ENCODE measurements at places on chromosomes 11 and 22.

DNA sequence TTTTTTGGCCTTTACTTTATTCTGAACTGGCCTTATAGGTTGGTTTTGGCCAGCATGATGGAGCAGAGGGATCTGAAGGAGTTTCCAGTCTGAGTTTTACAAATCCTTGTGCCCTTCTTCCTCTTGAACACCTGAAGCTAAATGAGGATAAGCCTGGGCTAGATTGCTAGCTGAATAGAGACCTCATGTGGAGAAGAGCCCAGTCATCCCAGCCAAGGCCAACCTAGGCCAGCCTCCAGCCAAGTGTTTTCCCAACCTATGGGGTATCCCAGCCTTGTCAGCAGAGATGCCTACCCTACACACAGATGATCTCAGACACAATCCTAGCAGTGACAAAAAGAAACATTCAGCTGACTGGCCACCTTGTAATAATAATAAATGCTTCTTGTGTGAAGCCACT, 966 bp upstream of the CASP12 start:
- no peak for DNase-seq

DNA sequence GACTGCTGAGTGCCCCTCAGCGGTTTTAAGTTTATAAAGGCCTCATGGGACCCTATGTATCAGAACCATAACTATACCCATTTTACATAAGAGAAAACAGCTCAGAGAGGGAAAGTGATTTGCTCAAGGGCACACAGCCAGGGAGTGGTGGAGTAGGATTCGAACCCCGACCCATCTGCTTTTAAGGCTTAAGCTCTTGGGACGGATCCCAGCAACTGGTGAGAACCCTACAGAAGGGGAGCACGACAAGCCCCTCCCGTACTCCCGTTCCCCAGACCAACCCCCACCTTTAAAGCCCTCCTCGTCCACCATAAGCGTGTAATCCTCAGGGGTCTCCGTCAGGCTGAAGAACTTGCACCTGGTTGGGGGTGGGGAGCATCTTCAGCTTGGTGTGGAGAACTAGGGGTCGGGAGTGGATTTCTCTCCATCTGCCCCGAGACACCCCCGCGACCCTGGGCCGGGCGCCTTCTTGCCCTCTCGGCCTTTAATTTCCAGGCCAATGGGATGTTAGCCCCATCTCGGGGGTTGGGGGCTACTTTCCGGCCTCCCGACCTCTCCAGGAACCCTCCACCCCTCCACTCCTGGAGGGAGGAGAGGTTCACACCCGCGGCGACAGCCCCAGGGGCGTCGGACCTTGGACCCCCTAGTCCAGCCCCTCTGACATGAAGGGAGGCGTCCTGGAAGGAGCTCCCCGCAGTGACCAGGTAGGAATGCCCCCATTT, 725 bp downstream of the CASTOR1 start:
- peak; percentile 53 for DNase-seq

DNA sequence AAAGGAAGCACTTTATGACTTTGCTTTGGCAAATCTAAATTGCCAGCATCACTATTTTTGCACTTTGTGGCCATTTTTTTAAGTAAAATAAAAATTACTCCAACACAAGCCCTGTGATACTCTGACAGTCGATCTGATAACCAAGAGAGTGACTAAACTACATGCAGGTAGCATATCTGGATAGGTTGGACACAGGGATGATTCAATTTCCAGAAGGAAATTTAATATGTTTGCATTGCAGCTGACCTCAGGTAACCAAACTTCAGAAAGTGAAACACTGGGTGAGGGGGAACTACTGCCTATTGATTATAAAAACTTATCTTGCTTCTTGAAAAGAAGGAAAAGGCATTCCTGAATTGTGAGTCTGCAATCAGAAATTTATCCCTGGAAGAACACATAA, 13.9 kb downstream of the OR5B3 start:
- no peak for DNase-seq

- no peak for DNase-seq
Observed at GRCh38 chr11:131391176-131391575, 20.8 kb downstream of the NTM start.

DNA sequence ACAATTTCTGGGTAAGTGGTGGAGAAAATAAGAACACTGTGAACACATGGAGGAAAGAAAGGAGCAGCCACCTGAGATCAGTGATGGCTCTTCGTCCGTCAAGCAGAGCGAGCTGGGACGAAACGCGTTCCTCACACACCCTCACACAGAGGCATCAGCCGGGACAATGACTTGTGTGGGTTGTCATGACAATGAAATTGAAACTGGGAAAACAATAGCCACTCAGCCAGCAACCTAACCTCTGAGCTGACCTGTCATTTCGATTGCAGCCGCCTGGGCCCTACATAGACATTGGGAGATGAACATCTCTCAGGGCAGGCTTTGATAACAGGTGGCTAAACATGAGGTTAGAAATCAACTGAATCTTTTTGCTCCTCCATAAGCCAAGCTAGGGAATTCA, 51.3 kb downstream of the TRIM29 start:
- no peak for DNase-seq

GRCh38 chr11:45930951-45931570, 8.6 kb downstream of the LARGE2 start:
- no peak for DNase-seq

GRCh38 chr11:129295746-129296145, 79.9 kb upstream of the BARX2 start:
- DNase-seq = no peak

DNA sequence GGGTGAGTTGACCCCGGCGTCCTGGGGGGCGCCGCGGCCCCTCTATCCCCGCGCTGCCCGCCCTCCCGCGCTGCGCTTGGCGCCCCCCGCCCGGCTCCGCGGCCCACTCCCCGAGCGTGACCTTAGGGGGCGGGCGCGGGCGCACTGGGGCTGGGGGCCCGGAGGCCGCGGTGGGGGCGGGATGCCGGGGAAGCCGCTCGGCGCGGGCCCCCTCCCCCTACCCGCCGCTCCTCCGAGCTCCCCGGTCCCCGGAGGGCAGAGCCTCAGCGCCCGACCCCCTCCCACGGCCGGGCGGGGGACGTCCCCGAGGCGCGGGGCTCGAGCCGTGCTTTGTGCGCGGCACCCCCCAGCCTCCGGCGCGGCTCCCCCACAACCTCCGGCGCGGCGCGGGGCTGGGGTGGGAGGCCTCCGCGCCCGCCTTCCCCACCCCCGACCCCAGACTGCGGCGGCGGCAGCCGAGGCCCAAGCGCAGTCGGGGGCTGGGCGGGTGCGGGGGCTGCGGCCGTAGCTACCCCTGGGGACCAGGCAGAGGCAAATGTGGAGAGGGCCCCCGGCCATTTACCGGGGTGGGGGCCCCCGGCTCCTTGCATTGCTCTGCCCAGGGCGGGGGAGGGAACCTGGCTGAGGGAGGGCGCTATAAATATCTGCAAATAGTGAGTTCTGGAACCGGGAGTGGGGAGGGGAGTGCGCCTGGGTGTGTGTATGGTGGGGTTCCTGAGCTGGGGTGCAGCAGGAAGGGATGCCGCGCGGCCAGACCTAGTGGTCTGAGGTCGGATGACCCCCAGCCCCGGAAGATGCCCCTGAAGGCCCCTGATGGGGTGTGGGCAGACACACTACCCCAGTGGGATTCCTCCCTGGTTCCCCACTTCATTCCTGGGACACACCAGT, 988 bp downstream of the MGAT3 start:
- peak; percentile 55 for DNase-seq
